ENCODE measurements at places on chromosomes 1 and 21.

GRCh38 chr1:63611231-63611630 is 18.0 kb downstream of the PGM1 start:
- no peak for DNase-seq

DNA sequence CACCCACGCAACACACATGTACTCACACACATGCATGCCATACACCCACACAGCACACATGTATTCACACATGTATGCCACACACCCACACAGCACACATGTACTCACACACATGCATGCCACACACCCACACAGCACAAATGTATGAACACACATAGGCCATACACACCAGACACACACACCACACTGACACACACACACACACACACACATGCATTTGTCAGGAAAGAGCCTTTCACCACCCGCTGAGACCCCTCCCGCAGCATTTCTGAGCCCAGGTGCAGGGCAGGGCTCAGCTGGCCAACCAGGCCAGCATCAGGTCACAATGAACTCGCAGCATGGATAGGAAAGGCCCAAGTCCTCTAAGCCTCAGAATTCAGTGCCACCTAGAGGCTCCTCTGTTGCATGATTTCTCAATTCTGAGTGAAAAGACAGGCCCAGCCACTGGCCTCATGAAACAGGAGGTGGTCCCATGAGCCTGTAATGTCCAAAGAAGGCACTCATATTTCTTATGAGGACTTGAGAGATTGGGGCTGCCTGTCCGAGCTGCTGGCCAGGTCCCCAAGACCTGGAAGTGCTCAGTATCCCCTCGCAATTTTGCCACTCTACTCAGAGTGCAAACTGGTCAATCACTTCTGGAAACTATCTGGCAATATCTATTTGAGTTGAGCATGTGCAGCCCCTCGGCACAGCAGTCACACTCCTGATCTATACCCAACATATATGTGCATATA is 57.3 kb downstream of the PSMG1 start:
- DNase-seq = no peak

- DNase-seq = peak; percentile 21
Observed at GRCh38 chr1:158101927-158102326, 78.8 kb upstream of the CD1D start.

DNA sequence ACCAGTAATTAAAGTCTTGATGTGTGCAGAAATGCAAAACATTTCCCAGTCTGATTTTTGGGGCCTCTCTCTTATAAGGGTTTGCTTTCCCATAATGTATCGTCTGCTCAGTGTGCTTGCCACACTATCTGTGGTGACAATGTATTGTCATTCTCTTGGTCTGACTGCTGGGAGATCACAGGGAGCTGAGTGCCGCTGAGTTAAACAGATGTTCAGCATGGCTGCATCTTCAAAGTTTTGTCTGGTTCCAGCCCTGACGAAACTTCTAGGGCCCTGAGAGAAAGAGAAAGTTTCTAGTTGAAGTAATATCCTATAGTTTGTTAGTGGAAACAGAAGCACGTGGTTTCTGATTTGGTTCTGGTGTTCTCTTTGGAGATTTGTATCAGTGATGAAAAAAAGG is 42.6 kb downstream of the DNM3 start:
- DNase-seq = no peak

GRCh38 chr1:110060034-110060661 is 10.3 kb downstream of the ALX3 start:
- no peak for DNase-seq

GRCh38 chr21:20270365-20271055 is 727.7 kb upstream of the NCAM2 start:
- DNase-seq = no peak

GRCh38 chr1:46605232-46605631 is 1.2 kb upstream of the MKNK1 start:
- no peak for DNase-seq

GRCh38 chr1:198860371-198860770 is 221.5 kb downstream of the PTPRC start:
- DNase-seq = no peak

GRCh38 chr1:194734970-194735369 is 1548.6 kb upstream of the B3GALT2 start:
- DNase-seq = no peak

- no peak for DNase-seq
Observed at GRCh38 chr1:109046671-109047070, 4.8 kb upstream of the WDR47 start.

GRCh38 chr21:32888971-32889370 is 117.4 kb upstream of the PAXBP1 start:
- no peak for DNase-seq

- DNase-seq = no peak
Observed at GRCh38 chr1:241849345-241849695, 1.3 kb downstream of the EXO1 start.
